ENCODE measurements at places on chromosomes 7 and 10. TPM values are rescaled to one million over a fixed set of nuclear protein-coding genes. Genes with fewer than 3 reads are reported as not detected.

Gene NPY
- total RNA-seq = not detected

Gene PNLIPRP3
- not detected for total RNA-seq

Gene UPK3B
- not detected for total RNA-seq

Gene EN2
- 0.07 TPM for total RNA-seq

Gene PLAC9
- total RNA-seq = not detected

Gene EFCAB10
- total RNA-seq = 2.5 TPM

GRCh38 chr10:125415006-125415633 lies 254.8 kb upstream of the CTBP2 start:
- no peak for DNase-seq

GRCh38 chr7:70545214-70545613 lies 586.7 kb upstream of the GALNT17 start:
- DNase-seq = no peak

DNA sequence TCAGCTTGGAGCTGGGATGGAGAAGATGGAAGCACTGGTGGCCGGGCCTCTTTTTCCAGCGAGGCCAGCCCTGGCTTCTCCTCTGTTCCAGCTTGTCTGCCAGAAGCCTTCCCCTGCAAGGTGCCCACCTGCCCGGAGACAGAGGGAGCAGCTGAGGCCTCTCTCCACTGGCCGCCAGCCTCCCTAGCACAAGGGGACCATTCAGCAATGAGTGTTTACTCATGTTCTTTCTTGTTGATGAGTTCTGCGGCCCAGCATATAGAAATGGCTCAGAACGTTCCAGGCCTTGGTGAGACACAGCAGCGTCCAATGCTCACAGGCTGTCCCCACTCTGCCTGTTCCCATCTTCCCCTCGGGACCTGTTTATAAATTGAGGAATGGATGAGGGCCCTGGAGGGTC lies 47.3 kb downstream of the CHST3 start:
- no peak for DNase-seq

GRCh38 chr7:1638215-1638661 lies 31.8 kb upstream of the ELFN1 start:
- no peak for DNase-seq

GRCh38 chr7:92665926-92666325 lies 75.7 kb upstream of the FAM133B start:
- no peak for DNase-seq

DNA sequence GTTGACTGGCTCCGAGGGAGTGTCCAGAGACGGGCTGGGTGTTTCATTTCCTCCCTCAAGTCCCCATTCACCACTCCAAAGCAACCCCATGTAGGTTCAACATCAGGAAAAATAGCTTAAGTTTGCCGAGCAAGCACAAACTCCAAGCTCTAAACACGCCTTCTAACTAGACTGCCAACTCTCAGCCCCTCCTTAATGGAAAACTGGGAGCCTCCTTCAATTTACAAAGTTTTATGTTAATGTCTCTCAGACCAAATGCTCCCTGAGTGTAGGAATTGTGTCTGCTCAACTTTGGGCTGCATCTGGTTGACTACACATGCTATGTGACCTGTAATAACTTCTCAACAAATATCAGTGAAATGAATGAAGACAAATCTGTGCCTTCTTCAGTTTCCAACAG lies 87.5 kb downstream of the FAM204A start:
- DNase-seq = no peak

GRCh38 chr7:28093623-28094232 lies 86.9 kb downstream of the JAZF1 start:
- DNase-seq = no peak

GRCh38 chr10:60351191-60351853 lies 38.4 kb downstream of the ANK3 start:
- no peak for DNase-seq
